ENCODE measurements at places on chromosomes 1 and 21. TPM values are rescaled to one million over a fixed set of nuclear protein-coding genes. Genes with fewer than 3 reads are reported as not detected.

DNA sequence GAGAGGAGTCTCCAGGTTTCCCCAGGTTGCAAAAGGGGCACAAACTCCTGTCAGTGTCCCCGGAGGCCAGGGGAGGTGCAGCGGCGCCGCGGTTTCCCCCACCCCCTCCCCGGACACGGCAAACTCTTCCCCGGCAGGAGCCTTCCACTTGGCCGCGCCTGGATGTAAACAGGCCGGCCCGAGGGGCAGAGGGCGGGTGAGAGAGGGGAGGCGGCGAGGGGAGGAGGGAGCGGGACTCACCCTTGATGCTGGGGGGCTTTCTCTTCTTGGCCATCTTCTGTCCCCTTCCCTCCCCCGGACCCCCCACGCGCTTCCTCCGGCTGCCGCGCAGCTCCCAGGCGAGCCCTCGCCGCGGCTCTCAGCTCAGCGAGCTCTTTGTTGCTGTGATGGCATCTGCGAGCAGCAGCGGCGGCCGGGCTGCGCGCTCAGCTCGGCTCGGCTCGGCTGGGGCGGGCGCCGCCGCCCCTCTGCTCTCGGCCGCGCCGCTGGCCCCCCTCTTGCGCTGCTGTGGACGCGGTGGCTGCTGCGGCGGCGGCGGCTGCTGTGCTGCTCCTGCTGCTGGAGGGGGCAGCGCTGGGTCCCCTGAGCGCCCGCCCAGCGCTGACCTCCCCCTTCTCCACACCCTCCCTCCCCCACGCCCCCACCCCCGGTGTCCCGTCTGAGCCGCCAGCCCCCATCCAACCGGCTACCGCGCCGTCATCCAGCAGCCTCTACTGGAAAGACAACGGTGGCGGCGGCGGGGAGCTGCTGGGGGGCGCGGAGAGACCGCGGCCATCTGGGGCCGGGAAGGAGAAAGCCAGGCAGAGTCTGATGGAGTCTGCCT lies 4.9 kb upstream of the SLC44A5 start:
- peak; percentile 16 for DNase-seq

DNA sequence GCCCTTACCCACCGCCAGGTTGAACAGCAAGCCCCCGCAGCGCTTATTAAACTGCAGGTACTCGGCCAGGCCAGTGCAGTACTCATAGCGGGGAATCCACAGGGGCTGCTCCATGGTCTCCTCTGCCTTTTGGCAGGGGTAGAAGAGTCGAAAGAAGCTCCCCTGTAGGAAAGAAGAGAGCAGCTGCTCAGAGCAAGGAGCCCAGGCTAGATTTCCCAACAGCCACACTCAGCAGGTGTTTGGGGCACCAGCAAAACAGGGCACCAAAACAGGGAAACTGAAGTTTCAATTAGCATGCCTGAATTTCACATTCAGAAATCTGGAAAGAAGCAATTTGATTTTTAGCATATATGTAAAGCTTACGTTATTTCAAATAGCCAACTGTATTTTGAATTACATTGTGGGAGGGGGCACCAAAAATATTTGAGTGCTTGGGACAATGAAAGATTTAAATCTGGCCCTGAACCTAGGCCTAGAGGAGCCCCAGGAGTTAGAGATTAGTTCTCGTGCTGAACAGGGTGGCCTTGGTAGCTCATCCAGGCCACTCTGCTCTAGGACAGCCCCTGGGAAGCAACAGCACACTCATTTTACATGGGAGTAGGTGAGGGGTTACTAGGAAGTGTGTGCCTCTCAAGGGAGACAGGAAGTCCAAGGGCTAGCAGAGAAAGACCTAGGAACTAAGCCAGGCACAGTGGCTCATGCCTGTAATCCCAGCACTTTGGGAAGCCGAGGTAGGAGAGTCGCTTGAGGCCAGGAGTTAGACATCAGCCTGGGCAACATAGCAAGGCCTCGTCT lies 8.2 kb downstream of the PAFAH2 start:
- DNase-seq, result no peak

DNA sequence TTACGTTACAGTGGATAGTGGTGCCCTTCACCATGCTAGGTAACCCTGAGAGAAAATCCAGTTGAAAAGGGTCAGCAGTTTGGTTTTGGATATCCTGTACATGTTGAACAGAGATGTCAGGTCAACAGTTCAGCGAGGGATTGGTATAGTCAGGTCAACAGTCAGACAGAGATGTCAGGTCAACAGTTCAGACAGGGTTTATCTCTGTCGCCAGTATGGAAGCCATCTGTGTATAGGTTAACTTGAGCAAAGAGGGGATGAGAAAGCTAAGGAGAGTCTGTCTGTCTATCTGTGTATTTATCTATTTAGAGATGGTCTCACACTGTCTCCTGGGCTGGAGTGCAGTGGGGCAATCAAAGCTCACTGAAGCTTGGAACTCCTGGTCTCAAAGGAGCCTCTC lies 17.7 kb downstream of the DHDDS start:
- DNase-seq, result no peak

GRCh38 chr1:172826096-172826741 lies 167.3 kb downstream of the FASLG start:
- DNase-seq, result peak; percentile 36

- no peak for DNase-seq
These were observed 2.9 kb upstream of the MATN1 start for GRCh38 chr1:30726236-30726635.

DNA sequence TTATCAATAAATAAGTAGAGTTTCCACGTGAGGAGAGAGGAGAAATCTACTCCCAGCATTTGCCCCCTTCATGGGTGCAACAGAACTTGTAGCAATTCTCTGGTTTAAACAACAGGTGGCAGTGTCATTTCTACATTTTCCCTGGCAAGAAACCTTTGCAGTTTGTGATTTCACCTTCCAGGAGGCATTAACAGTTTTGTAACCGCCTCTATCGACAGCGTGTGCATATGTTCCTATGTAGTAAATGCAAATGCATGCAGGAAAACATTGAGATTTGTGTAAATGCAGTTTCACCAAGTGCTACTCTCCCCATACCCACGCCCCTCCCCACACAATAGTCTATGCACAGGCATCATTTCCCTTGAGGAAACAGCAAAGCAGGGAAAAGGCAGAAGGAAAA lies 494.7 kb downstream of the SMYD3 start:
- no peak for DNase-seq

- no peak for DNase-seq
These were observed 119.7 kb downstream of the PPIAL4G start for GRCh38 chr1:148363439-148363810.

- no peak for DNase-seq
These were observed 17.5 kb upstream of the C1orf105 start for GRCh38 chr1:172402878-172403569.

- no peak for DNase-seq
These were observed 228.5 kb downstream of the RHOU start for GRCh38 chr1:228963795-228964177.

DNA sequence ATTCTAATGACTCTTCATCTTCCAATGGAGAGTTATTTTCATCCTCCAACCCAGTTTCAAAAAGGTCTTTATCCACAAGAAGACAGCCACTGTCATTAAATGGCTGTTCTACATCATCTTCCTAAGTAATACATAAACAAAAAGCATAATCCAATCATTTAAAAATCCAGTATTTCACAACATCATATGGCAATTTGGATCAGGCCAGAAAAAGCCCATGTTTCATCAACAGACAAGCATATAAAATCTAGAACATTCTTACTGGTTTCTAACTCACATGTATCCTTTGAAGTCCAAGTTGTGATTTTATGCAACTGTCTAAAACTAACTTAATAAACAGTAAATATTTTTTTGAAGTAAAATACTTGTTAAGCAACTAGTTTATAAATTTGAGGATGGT lies 6.6 kb downstream of the CLSPN start:
- no peak for DNase-seq

Gene FAM72A
- total RNA-seq, result 2.0 TPM
